Suppressor macrophage treated with lipopolysaccharide for 4 hours (primary cell): ENCODE measurements at places on chromosomes 3 and 15.

DNA sequence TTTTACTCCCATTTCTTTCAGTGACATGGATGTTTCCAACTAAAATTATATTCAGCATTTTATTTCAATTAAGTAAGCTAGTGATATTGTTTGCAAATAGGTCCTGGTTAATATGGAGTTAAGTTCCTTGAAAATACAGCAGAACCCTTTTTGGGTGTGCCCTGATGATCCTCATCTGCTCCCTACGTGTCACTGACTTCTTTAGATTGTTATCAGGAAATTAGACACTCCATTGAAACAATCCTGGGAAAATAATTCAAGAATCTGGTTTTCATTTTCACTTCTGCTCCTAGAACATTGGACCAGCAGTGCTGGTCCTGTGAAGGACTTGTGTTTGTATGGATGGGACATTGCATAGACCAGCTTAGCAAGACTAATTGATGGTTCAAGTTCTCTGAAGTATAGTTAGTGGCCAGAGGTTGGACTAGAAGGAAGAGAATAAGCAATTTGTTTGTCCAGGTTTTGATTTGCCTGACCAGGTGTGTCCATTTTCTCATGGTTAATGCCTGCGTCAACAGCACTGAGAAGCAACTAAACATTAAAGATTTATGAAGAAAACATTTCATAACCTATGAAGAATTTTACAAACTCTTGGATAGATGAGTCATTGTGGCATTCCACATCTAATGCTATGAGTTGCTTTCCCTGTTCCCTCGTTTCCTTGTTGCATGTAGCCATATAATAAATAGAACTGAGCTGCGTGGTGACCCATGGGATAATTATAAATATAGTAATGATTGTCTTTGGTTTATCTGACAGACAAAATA lies 95.8 kb downstream of the ZPLD1 start:
- no peak for DNase-seq

- DNase-seq, result no peak
Observed at GRCh38 chr3:177512945-177513814, 315.9 kb upstream of the TBL1XR1 start.

DNA sequence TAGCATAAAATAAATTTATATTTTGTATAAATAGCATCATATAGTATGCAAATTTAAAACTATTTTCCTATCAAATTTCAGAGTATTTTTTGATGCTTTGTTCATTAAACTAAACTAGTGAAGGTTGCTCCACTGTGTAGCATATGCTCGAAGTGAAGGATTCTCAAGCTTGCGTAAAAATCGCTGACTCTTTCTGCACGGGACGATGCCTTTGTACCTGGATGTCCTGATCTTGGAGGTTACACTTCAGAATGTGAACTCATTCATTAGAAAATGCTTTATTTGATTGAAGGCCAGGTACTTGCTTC lies 305.0 kb downstream of the WDR72 start:
- no peak for DNase-seq

DNA sequence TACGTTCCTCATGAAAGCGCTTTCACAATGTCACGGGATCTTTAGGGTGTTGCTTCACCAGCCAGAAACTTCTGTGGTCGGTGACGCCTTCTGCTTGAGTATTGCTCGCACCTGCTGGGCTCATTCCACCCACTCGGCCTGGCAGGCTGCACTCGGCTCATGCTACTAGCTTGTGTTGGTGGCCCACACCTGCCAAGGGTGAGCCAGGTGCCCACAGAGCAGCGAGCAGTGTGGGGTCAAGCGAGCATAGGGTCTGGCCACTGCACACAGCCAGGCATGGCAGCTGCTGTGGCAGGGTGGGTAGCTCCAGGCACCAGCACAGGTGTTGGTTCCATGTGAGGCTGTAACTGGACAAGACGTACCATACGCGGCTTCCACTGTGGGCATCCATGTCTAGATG lies 202.9 kb upstream of the CADM2 start:
- DNase-seq, result no peak

DNA sequence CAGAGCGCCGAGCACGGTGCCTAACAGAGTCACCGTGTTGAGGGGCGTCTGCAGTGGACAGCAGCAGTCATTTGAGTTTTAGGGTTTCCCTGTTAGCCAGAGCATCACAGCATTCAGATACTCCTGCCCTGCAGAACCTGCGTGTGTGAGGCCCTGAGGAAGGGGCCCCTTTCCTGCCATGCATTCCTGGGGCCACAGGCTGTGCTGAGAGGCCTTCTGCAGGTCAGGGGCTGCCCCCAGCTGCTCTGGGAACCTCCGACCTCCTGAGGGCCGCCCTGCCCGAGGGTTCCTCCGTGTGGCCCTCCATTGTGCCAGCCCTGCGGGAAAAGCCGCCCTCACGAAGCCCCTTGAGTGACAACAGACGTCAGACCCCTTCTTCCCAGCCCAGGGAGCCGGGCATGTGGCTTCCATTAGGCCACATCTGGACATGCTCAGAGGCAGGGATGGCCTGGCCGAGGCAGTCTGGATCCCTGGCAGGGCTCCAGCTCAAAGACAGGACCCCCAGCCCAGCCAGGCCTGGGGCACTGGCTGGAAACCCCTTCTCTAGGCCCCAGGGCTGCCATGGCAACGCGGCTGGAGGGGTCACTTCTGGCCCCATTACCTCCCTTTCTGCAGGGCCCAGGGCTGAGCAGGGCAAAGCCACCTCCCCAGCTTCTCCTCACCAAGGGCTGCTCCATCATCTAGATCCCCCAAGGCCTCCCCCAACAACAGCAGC lies 25.3 kb downstream of the FBLN2 start:
- DNase-seq, result no peak

GRCh38 chr3:129470861-129471260 lies 30.8 kb downstream of the IFT122 start:
- no peak for DNase-seq

DNA sequence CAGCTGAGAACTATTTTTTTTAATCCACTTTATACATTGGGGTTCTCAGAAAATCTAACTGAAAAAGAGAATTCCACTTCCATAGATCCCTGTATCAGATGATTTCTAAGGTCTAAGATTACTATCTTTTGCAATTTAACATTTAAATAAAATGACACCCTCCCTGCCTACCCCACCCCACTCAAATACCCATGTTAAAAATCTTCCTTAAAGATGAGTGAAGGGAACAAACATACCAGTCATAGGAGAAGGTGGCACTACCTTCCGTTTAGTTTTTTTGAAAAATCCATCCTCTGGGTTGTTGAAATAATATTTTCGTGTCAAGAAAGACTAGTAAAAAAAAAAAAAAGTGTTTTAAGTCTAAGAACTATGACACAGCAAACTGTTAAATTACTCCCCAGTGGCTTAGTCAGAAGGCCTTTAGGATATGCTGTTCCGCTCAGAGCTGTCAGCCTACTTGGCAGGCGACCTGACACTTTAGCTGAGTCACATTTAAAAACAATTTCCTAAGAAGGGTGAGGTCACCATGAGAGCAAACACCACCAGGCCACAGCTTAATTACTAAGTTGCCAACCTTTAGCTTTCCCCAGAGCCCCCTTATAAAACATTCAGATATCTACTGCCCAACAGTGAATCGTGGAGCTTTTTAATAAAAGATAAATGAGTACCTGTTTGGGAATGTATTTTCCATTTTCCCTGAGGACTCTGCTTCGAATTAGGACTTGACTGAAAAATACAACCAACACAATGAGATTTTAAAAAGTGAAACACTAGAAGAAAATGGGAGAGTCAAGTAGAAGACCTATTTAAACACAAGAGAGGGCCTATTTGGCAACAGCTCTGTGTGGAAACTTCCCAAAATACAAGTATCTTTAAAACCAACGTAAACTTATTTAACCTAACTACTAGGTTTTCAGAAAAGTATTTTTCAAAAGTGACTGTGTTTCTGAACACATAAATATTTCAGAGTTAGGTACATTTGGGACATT lies 9.6 kb downstream of the EMC3 start:
- peak; percentile 94 for DNase-seq

- DNase-seq, result no peak
Observed at GRCh38 chr3:119981386-119981785, 112.9 kb downstream of the GSK3B start.
